ENCODE measurements at places on chromosomes 5 and 9.

GRCh38 chr9:134149380-134149779 lies 13.5 kb downstream of the WDR5 start:
- no peak for DNase-seq

GRCh38 chr5:56523790-56524575 lies 290.9 kb upstream of the ANKRD55 start:
- no peak for DNase-seq

GRCh38 chr5:59615272-59615671 lies 278.3 kb downstream of the PDE4D start:
- DNase-seq: no peak

DNA sequence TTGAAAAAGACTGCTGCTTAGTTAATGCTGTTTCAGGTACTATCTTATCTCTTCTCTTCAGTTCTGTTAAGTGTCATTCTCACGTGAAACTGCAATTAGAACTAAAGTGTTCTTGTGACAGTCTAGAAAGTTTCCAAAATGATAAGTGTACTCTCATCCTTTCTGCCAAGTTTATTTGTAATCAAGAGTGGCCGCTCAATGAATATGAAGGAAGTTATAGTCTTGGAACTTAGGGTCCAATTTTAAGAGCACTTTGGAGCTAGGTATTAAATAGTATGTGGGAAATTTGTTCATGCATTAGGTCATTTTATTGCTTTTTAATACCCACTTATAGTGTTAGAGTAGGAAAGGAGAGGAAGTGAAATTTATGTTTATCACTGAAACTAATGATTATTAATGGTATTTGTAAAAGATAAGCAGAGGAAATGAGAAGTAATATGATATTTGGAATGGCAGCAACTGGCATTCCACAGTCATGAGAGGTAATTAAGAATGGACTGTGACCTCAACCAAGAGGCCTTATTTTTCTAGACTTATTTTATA lies 20.4 kb downstream of the XRCC4 start:
- no peak for DNase-seq

GRCh38 chr5:89036704-89037489 lies 153.9 kb upstream of the MEF2C start:
- DNase-seq: no peak

DNA sequence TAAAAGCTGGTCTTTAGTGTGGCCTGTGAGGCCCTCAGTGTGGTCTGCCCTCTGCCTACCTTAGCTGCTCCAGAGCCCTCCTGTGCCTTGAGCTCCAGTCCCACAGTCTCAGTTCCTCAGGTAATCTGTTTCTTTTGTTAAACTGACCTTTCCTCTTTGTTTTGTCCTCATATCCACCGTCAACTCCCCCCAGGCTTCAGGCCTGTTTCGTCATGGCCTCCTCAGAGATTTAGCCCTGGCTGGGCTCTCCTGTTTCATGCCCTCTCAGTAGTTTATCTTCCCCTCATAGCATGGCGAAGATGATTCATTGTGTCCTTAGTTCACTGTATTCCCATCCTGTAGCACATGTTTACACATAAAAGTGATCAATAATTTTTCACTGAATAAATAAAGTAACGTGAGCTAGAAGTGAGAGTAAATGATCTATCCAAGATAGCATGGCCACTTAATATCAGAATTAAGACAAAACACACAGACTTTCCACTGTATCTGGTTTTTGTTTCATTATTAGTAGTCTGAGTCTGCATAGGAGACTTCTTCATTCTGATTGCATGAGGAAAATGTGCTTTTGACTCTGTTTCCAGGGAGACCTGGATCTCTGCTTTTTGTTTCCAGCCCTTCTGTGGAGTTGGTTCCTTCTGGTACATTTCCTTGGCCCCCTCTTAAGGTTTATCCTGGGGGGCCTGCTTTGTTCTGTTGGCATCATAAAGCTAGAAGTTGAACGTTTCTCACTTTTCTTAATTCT lies 70.5 kb downstream of the SNX24 start:
- DNase-seq: no peak

- DNase-seq: no peak
Observed at GRCh38 chr5:53541859-53542258, 18.6 kb upstream of the NDUFS4 start.

- no peak for DNase-seq
Observed at GRCh38 chr9:4559261-4560182, 69.3 kb downstream of the SLC1A1 start.

DNA sequence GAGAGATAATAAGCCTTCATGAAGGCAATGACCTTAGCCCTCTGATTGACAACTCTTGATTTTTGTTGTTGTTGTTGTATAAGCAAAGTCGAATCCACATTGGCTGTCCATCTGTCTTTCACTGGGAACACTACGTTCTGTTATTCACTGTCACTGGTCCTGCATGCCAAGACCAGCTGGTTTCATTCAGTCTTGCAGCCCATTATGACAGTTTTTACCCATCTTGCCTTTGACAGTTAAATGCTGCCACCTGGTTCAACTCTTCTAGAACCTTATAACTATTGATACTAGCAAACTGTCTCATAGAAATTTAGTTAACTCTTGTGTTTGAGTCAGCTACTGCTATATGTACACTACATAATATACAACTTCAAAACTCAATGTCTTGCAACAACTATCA lies 382.3 kb upstream of the CDH10 start:
- no peak for DNase-seq

DNA sequence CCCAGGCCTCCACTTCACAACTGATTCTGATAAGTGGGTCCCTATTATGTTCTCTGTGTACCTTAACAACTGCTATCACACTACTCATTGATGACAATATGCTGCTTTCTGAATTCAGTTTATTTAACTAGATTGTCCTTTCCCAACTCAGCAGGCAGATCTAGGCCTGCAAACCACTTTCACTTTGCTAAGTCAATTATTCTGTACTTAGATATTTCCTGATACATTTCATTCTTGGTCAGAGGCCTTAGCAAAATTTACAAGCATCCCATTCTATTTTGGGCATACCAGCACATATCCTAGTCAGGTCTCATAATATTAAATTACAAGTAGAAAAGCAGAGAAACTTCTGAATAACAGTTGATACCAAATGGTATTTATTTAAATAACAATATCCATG lies 235.7 kb upstream of the HAPLN1 start:
- no peak for DNase-seq

GRCh38 chr9:119986205-119986604 lies 593.8 kb downstream of the CDK5RAP2 start:
- DNase-seq: no peak

DNA sequence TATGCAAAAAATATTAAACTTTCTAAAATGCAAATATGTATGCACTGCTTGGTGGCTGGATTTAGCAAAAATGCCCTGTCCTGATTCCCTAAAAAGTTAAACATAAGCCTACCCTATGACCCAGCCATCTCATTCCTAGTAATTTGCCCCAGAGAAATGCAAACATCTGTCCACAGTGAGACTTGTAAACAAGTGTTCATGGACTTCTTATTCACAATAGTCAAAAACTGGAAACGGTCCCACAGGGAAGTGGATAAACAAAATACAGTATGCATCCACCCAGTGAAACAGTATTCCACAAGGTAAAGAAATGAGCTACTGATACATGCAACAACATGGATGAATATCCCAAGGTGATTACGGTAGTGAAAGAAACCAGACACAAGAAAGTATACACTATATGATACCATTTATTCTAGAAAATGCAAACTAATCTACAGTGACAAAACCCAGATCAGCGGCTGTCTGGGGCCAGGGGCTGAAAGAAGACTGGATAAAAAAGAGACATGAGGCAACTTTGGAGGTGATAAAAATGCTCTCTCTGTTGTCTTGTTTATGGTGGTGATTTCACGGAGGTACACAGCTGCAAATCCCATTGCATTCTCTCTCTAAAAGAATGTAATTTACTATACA lies 277.3 kb downstream of the GLIS3 start:
- no peak for DNase-seq

GRCh38 chr9:83196946-83197345 lies 134.0 kb upstream of the RASEF start:
- no peak for DNase-seq

DNA sequence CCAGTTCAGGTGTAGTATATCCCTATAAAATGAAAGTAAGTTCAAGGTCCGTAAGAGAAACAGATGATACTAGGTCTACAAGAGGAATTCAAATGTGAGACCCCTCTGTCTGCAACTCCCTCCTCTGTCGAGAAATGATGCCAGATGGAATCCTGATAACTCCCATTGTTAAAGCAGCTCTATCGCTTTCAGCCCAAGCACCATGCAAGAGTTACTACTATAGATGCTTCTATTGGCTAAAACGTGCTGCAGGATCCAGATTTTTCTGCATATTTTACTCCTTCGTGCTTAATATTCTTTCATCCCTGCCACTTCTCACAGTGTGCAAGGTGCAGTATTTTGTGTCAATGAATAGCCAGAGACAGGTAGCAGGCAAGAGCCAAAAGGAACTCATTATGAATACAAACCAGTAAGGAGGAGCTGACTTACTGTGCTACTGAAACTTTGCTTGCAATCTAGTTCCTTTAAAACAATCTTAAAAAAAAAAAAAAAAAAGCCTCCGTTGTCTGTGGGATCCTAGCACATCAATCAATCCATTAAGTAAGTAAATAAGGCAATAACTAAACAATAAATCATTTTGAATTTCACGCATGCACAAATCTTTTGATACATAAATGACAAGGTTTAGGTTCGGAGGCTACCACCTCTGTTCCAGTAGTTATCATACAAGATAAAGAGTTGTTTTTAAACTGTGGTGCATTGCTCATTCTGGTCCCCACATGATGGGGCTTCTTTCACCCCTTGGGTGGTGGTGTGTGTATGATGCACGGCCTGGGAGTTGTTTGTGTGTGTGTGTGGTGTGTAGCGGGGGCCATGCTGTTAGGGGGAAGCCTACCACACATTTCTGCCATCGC lies 151.1 kb upstream of the MPDZ start:
- no peak for DNase-seq

GRCh38 chr9:135018306-135018915 lies 69.1 kb upstream of the OLFM1 start:
- no peak for DNase-seq

GRCh38 chr9:71097671-71098070 lies 23.8 kb downstream of the TRPM3 start:
- DNase-seq: no peak

DNA sequence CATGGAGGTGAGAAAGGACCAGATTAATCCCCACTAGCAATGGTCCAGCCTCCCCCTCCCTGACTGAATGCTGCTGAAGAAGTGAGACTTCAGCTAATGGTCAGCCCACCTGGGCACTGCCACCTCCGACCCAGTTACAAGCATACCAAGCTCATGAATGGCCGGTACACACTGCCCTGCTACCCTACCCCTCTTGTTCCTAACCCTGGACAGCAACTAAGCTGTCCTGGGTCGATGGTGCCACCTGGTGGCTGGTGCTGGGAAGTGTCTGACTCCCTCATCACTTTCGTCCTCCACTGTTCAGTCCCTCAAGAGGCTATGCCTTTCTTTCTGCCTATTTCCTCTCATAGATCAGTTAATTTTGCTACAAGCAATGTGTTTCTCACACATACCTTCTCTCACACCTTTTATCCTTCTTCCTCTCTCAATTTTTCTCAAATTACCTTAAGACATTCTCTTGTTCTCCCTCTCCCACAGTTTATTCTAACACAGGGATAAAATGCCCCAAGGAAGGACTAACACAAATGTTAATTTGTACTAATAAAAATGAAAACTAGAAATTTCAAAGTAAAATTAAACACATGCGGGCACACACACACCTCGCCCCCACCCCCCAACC lies 42.4 kb downstream of the PAX5 start:
- no peak for DNase-seq

DNA sequence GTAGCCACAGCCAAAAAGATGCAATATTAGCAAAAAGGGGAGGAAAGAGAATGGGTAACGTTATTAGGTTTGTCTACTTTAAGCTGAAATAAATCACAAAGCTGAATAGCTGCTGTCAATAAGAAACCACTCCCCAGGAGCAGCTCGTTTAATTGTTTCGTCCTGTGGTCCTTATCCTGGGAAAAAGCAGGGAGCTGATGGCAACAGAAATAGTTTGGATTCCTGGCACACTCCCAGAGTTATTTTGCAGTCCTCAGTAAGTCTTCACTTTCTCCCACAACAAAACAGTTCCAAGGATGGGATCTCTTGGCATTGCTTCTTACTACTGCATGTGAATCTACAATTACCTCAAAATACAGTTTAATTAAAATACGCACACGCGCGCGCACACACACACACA lies 28.8 kb downstream of the FRMD3 start:
- no peak for DNase-seq

GRCh38 chr5:60883229-60883628 lies 39.2 kb upstream of the ELOVL7 start:
- DNase-seq: no peak

- DNase-seq: no peak
Observed at GRCh38 chr9:69785757-69786156, 25.9 kb upstream of the PTAR1 start.

- DNase-seq: no peak
Observed at GRCh38 chr5:58595952-58596351, 13.1 kb downstream of the RAB3C start.

GRCh38 chr9:27341545-27342294 lies 44.8 kb upstream of the EQTN start:
- no peak for DNase-seq

DNA sequence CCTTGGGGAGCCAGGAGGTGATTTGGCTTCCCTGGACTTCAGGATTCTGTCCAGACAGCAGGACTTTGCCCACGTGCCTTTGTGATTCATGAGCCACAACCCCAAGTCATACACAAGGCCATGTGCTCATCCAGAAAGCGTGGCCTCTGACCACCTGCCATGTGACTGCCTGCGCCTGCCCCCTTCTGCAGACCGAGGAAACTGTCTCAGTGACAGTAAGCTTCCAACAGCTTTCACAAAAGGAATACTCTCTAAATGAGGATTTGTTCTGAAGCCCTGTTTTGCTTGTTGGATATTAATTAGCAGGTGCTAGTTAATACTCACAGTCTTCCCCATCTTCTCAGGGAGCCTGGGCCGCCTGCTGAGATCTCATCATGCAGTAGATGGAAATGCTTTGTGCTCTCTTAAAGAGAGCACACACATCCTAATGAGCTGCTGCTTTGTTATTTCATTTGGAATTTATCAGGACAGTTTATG lies 36.9 kb upstream of the ANGPTL2 start:
- no peak for DNase-seq

DNA sequence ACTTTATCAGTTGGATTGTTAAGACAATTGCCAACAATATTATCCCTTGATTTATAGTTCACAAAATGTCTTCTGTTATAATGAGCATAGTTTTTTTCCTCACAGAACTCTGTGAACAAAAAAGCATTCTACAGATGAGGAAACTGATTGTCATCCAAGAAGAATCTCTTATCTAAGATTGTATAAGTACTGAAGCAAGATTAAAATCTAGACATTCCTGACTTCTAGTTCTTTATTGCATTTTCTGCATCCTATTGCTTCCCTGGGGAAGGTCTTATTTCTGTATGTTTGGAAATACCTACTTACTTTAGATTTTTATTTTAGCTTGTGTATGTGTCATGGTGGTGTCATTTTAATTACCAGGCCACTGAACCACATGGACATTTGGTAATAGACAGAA lies 884.9 kb upstream of the WWC1 start:
- DNase-seq: no peak

Data from activated T-helper 1 cell treated with anti-CD3 and anti-CD28 coated beads, Interleukin-2, amount 50 U/mL, for 16 hours (primary cell).